ENCODE measurements at places on chromosomes 4 and X.

DNA sequence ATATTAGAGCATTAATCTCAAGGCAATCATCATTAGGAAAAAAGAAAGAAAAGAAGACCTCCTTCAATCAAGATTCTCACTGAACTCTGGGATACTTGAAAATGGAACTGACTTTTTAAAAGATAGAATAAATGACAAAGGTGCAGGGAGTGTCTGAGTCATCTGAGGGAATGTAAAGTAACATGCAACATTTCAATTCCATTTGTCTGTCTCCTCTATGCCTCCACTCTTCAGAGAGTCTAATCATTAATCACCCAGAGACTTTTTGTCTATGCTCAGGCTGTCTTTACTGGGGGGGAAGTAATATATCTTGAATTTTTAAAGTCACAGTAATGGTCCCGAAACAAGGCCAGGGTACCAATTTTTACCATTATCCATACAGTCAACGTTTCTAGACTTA is 55.0 kb upstream of the PACRGL start:
- DNase-seq, result no peak

- no peak for DNase-seq
Measured at GRCh38 chr4:185504098-185505047, 30.9 kb downstream of the PDLIM3 start.

DNA sequence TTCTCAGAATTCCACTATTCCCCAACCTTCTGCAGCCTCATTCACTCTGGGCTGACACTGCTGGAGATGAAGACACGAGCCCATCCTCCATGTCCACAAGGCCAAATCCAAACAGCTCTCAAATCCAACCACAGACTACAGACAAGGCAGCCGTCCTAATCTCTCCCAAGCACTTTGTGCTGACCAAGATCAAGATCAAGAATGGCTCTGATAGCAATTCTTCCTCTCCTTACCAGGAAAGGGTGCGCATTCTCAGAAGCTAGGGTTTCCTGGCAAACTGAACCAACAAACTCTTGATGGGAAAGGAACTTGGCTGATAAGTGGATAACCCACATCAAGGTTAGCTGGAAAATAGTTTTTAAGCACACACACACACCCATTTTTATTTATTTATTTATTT is 26.5 kb downstream of the RELL1 start:
- DNase-seq, result no peak

DNA sequence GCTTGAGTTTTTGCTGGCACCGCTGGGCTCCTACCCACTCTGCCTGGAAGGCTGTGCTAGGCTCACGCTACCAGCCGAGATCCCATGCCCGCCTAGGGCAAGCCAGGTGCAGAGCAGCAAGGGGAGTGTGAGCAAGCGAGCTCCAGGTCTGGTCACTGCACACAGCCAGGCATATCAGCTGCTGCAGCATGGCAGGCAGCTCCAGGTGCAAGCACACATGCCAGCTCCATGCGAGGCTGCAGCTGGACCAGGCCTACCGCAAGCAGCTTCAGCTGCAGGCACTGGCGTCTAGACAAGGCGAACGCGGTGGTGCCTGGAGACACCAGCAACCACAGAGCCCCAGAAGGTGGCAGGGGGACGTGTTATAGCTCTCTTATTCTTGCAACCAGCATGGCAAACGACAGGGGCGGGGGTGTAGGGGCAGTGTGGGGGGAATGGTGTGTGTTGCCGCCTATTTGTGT is 614.7 kb upstream of the EPHA5 start:
- DNase-seq, result no peak

DNA sequence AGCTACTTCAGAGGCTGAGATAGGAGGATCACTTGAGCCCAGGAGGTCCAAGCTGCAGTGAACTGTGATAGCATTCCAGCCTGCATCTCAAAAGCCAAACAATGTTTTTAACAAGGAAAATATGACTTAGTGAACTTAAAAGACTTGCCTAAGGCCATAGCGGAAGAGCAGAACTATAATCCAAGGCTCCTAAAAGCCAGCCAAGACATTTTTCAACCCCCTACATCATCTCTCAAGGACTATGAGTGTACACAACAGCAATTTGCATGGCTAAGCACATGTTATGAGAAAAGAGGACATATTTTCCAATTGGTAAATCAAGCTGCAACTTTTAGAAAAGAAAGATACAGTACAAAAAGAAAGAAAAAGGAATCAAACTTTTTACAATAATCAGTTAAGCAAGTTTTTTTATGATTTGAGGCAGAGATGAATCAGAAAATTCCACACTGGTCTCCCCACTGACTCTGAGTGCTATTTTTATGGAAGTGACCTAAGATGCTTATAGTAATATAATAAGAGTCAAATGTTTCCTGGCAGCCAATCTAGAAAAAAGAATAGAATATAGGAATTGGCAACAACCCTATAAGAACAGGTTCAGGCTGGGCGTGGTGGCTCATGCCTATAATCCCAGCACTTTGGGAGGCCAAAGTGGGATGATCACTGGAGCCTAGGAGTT is 9.8 kb upstream of the ACOT9 start:
- DNase-seq, result no peak

- no peak for DNase-seq
Measured at GRCh38 chr4:168183717-168184571, 91.6 kb downstream of the ANXA10 start.

- DNase-seq, result no peak
Measured at GRCh38 chr4:117429061-117429460, 343.7 kb upstream of the TRAM1L1 start.

- peak; percentile 13 for DNase-seq
Measured at GRCh38 chr4:89284828-89285227, 22.8 kb downstream of the GPRIN3 start.

GRCh38 chr4:109574443-109574850 is 14.4 kb downstream of the MCUB start:
- DNase-seq, result no peak

GRCh38 chrX:46180258-46180687 is 364.9 kb downstream of the ZNF674 start:
- no peak for DNase-seq

GRCh38 chrX:140318296-140318695 is 186.6 kb downstream of the SOX3 start:
- no peak for DNase-seq

DNA sequence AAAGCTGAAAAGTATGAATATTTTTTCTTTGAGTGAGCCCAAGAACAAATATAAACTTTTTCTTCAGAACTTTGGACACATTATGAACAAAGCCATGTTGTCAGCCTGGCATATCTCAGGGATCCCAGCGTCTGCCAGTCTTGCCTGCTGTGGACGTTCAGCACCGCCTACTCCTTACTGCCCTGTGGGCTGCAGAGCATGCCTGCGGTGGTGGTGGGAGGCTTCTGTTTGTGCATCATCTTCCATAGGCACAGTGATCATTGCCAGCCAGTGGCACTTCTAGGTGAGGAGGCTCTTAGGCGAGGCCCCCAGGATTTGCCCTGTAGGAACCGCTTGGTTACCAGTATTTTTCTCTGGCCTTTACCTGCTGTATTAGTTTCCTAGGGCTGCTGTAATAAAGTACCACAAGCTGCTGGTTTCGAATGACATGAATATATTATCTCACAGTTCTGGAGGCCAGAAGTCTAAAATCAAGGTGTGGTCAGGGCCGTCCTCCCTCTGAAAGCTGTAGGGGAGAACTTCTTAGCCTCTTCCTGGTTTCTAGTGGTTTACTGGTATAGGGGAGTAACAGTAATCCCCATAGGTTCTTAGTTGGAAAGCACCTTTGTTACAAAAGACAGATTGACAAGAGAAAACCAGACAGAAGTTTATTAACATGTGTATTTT is 15.4 kb downstream of the ANXA3 start:
- DNase-seq, result no peak

DNA sequence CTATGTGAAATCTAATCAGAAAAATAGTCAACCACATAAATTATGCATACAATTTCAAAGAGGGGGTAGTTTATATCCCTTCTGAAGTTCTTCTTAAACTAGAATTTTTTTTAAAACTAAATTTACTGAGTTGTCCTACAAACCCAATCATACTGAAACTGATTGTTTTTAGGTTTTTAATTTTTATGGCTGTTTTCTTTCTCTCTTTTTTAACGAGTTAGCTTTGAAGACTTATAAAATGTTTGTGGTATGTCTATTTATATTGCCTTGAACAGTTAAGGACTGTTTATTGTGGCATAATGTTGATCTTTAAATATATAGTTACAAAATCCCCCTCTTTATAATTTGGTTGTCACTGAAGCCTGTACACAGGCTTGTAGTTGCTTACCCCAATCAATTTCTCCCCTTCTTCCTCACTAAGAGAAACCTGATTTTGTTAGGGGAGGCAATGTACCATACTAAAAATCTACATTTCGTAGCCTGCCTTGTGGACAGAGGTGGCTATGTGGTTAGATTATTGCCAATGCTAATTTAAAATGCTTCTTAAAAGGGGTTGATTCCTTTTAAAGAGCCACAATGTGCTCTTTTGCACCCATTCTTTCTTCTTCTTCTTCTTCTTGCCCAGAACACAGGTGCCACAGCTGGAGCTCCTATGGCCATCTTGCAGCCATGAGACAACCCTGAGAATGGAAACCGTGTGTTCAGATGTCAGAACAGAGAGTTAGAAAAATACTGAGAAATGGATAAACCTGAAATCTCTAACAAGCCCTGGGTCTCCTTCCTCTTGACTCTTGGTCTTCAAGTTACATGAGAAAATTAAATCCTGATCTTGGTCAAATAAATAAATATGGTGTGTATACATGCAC is 102.7 kb upstream of the ZNF827 start:
- DNase-seq, result no peak

DNA sequence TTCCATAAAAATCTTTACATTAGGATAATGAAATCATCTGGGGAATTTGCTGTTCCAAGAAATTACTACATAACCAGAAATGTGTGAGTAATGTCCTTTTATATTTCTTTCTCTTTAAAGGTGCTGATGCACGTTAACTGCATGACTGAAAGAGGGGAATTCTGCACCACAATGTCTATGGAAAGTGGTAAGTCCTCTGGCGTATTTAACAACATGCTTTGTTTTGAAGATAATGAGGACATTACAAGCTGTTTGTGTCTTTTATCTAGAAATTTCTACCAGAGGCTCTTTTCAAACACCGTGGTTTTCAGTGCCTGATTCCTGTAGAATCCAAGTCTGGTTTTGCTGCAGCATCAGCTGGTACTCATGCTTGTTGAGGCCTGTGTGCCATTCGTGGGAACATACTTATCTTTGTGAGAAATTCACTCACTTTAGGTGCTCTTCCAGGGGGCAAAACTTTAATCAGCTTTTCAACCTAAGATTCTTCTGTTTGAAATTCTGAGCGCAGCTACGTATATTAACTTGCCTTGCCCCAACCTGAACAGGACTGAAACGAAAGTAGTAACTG is 257.2 kb downstream of the PDHA2 start:
- DNase-seq, result no peak

- DNase-seq, result no peak
Measured at GRCh38 chr4:56469489-56470210, 2.2 kb downstream of the SRP72 start.

GRCh38 chr4:175062183-175062592 is 144.0 kb downstream of the ADAM29 start:
- no peak for DNase-seq
